CD4-positive, alpha-beta T cell treated with Interleukin-6 at 100 ng/mL for 8 hours (primary cell): ENCODE measurements at places on chromosomes 2 and 18.

DNA sequence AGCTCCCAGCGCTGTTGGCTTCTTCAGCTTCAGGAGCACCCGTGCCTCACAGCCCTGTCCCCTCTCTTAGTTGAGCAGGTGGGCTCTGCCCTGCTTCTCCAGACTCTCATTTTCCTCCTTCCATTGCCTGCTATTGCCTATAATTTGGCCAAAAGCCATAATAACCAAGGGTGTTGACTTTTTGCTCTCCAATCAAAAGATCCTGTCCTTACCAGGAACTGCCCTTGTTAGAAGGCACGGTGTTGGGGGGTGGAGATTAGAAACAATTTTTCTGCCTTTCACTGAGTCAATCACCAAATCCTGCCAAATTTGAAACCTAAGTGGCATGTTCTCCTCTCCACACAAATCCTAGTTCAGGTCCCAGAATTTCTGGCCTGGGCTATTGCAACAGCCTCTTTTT, 16.7 kb upstream of the PDIA6 start:
- no peak for DNase-seq

DNA sequence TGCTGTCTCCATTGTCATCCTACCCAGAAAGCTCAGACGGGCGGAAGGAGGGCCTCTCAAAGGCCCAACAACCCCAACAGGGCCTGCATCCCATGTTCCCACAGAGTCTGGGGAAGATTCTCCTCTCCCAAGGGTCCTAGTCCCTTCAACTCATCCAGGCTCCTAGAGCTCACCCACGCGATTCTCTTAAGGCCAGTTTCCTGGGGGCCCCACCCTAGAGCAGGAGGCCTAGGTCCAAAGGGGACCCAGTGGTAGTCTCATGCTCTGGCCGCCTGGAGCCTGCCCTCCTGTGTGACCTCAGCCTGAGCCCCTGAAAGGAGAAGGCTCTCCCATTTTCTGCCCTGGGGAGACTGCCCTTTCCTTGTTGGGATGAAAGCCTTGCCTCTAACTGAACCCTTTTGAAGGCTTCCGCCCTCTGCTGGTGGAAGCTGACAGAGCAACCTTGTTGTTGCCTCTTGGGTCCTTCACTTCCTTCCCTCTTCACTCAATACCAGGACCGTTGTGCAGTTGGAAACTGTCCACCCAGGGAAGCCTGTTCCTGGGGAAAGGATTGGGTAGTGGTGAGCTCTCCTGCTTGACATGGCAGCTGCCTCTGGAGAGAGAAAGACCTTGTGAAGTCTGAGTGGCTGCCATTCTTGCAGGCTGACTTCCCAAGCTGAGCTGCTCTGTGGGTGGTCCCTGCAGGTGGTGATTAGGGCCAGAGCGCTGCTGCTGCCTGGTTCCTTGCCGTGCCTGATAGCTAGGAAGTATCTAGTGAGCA, 86.0 kb upstream of the ALPP start:
- peak; percentile 40 for DNase-seq

DNA sequence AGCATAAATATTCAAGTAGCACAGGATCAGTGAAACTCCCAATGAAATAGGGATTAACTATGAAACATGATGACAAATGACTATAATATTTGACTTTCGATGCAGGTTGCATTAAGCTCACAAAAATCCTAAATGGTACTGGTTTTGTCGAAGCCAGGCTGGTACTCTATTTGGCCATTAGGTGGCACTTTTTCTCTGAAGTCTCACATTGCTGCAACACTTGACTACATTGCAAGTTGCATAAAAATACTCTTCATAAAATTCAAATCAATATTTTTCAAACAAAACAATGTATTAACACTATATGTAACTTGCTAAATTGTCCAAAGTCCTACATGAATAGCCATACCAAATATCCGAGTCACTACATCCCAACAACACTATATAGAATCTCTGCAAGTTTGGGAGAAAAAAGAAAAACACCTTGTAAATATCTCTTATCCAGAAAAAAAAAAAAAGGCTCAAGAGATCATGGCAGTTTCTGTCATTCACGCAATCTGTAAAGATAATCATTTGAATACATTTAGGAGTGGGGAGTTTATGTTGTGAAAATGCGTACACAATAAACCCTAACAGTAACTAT, 9.5 kb downstream of the RTTN start:
- peak; percentile 20 for DNase-seq

GRCh38 chr2:64204703-64205102, 60.5 kb upstream of the PELI1 start:
- no peak for DNase-seq

DNA sequence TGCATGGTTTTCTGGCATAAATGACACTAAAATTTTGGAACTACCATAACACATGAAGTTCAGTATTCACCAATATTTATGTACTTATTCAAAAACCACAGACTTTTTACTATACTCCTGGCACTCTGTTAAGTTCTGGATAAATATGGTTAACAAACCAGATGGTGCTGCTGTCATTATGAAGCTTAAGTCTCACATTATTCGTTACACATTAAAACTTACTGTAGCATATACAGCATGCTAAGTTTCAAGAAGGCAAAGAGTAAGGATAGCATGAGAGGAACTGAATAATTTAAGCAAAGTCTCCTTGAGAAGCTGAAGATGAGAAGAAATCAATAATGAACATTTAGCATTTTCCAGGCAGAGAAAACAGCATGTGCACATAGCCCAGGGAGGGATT, 929.5 kb downstream of the NRXN1 start:
- DNase-seq, result no peak

DNA sequence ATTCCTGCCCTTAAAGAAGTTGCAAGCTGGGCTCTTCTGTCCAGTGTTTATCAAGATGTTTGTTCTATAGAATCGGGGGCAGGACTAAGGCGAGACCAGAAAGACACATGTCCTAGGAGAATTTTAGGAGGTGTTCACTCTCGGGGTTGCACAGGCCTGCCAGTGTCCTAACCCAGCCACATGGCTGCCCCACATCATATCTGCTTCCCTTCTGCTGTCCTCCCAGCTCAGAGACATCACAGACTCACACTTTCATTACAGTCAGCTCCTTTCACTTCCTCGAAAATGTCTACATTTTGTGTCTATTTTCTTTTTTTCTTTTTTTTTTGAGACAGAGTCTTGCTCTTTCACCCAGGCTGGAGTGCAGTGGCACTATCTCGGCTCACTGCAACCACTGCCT, 10.7 kb upstream of the MRO start:
- DNase-seq, result no peak
